ENCODE measurements at places on chromosomes 11 and 22. TPM values are rescaled to one million over a fixed set of nuclear protein-coding genes. Genes with fewer than 3 reads are reported as not detected.
A peak's percentile ranks its signal among the peaks of the same experiment; 100 is the strongest.

The PIWIL4 gene
- total RNA-seq: 0.56 TPM

The C22orf42 gene
- total RNA-seq: not detected

The F2 gene
- not detected for total RNA-seq

DNA sequence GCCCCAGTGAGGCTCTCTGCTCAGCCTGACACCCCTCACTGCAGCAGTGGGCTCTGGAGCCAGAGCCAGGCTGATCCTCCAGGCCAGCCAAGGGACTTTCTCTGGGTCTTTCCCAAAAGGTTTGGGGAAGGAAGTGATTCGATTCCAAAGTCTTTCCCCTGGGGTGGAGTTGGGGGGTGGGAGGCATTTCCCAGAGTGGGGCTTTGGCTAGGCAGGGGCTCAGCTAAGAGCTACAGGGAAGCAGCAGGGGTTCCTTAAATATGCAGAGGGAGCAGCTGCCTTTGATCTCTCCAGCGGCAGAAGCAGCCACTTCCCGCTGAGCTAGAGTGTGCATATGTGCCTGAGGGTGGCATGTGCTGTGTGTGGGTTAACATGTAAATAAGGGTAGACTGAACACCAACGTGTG is 192.9 kb downstream of the INSC start:
- no peak overlapping the region for H3K27ac ChIP-seq
- no peaks in the 10 kb centered on the region for H3K36me3 ChIP-seq
- no peak overlapping the region for H3K4me3 ChIP-seq
- peaks cover 2% of the 10 kb centered on the region for H3K27me3 ChIP-seq

DNA sequence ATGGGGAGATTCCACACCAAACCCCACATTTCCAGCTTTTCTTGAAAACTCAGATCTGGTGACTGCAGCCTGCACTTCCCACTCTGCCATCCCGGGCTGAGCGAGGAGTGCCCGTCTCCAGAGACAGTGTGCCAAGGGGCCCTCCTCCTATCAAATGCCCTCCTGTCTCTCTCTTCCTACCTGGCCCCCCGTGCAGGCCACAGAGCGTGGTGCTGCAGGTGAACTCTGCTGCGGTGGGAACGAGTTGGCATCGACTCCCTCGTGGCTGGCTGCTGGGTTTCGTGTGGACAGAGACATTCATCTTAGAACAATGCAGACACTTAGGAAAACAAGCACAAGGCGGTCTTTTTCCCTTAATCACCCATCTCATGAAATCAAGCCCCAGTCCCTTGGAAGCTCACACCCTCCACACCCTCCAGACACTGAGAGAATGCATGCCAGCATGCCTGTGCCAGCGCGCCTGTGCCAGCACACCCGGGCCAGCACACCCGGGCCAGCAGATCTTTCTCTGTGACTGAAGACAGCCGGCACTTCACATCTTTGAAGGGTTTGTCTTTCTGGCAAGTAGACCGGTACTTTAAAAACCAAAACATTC is 65.0 kb downstream of the PARVB start:
- H3K36me3 ChIP-seq: no peaks in the 10 kb centered on the region
- H3K27me3 ChIP-seq: no peaks in the 10 kb centered on the region
- peaks cover 10% of the 10 kb centered on the region for H3K4me1 ChIP-seq
- DNase-seq: peak; percentile 22
- no peak overlapping the region for H3K27ac ChIP-seq

DNA sequence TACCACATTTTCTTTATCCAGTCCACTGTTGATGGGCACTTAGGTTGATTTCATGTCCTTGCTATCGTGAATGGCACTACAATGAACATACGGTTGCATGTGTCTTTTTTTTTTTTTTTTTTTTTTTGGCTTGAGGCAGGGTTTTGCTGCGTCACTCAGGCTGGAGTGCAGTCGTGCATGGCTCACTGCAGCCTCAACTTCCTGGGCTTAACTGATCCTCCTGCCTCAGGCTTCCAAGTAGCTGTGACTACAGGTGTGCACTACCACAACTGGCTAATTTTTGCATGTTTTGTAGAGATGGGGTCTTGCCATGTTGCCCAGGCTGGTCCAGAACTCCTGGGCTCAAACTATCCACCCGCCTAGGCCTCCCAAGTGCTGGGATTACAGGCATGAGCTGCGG is 1.5 kb upstream of the CCDC90B start:
- H3K4me3 ChIP-seq: no peak overlapping the region
- H3K27ac ChIP-seq: no peak overlapping the region
- no peaks in the 10 kb centered on the region for H3K4me1 ChIP-seq
- H3K36me3 ChIP-seq: no peaks in the 10 kb centered on the region
- H3K27me3 ChIP-seq: no peaks in the 10 kb centered on the region

DNA sequence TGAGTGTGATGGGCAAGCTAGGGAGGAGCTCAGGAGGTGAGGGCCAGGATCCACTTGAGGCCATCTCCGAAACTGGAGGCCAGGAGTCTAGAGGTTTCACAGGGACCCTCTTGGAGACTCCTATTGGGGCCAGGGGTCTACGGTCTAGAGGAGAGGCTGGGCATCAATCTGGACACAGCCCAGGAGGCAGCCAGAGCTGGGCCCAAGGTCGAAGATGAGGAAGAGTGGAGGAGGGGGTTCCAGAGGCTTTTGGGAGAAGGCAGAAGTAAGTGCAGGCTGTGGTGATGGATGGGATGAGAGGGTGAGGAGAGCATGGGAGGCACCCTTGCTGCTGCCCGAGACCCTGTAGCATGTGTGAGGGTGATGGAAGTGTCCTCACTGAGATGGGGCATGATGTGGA is 56.6 kb downstream of the LRRC32 start:
- peaks cover 4% of the 10 kb centered on the region for H3K4me1 ChIP-seq
- H3K27ac ChIP-seq: no peak overlapping the region

- DNase-seq: no peak
- H3K4me1 ChIP-seq: no peaks in the 10 kb centered on the region
- H3K27ac ChIP-seq: no peak overlapping the region
- no peaks in the 10 kb centered on the region for H3K27me3 ChIP-seq
- H3K36me3 ChIP-seq: no peaks in the 10 kb centered on the region
- H3K4me3 ChIP-seq: no peak overlapping the region
Observed at GRCh38 chr22:48085901-48086645, 1323.6 kb downstream of the TBC1D22A start.

GRCh38 chr11:46347637-46348311 is 511 bp downstream of the DGKZ start:
- peaks cover 4% of the 10 kb centered on the region for H3K27me3 ChIP-seq
- no peak for DNase-seq
- H3K4me3 ChIP-seq: peak overlapping the region; percentile 98

- peaks cover 17% of the 10 kb centered on the region for H3K27me3 ChIP-seq
- no peaks in the 10 kb centered on the region for H3K4me1 ChIP-seq
- H3K4me3 ChIP-seq: no peak overlapping the region
Observed at GRCh38 chr11:82811369-82811768, 77.7 kb upstream of the FAM181B start.

DNA sequence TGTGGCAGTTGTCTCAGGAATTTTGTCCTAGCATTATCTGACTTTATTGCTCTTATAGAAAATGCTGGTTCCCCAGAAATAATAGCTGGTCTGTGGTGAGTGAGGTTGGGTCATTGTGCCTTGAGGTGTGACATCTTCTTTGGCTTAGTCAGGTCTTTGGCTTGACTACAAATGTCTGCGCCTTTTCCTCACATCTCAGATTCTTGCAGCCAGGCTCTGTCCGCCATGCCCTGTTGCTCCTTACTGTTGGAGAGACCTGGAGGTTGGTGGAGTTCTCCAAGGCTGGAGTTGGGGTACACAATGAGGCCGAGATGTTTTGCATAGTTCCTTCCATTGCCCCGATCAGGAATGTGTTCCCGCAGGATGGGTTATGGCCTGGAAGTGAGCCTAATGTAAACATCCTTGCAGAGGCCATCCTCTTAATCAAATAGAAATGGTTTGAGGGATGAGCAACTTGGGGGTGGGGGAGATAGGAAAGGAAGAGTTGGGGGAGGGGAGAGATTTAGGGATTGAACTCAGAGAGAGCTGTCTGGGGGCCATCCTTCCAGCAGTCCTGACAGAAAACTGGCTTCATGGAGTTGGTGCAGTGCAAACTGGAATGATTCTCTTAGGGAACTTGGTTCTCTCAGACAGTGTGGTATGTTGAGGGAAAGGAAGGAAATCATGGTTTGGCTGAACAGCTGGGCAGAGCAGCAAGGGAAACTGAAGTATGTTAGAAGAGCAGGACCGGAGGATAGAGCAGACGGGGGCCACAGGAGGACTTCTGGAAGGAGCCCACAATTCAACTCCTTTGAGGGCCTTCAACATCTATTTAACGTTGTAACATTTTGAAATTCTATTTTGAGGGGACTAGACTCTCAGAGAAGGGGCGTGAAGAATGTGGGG is 49.9 kb downstream of the ZBTB16 start:
- H3K4me3 ChIP-seq: no peak overlapping the region
- H3K36me3 ChIP-seq: no peaks in the 10 kb centered on the region
- no peak for DNase-seq
- H3K27me3 ChIP-seq: peaks cover 8% of the 10 kb centered on the region

DNA sequence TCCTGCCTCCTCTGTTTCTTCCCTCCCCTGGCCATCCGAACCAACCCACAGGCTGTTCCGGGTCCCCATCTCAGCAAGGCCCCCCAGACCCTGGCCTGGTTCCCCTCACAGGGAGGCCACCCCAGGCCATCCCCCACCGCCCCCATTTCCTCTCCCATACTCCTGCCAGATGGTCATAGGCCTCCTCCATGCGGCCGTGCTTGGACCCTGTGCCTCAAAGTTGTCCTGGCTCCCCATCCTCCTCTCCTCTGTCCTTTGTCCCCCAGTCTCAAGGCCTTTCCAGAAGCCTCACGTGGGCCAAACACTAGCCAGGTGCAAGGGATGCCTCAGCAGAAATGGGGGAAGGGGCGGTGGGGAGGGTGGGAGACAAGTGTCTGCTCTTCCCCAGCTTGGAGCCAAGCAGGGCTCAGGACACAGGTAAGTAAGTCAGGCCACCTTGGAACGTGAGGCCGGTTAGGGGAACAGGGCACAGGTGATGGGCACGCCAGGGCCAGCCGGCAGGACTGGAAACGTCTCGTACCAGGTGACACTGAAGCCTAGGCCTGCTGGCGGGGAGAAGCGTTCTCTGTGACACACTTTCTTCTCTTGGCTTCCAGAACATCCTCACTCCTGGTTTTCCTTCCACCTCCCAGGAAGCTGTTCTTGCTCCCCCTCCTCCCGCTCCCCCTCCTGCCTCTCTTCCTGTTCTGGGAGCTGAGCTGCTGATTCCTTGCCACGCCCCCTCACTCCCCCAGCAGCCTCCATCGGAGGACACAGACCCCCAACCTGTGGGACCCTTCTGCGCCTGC is 31.5 kb upstream of the SLC22A12 start:
- no peaks in the 10 kb centered on the region for H3K36me3 ChIP-seq
- no peaks in the 10 kb centered on the region for H3K4me1 ChIP-seq
- no peak for DNase-seq
- no peak overlapping the region for H3K27ac ChIP-seq
- no peak overlapping the region for H3K4me3 ChIP-seq

GRCh38 chr11:12330485-12331231 is 46.7 kb upstream of the PARVA start:
- DNase-seq: peak; percentile 7
- H3K36me3 ChIP-seq: no peaks in the 10 kb centered on the region
- H3K27ac ChIP-seq: peak overlapping the region; percentile 5
- peaks cover 4% of the 10 kb centered on the region for H3K4me1 ChIP-seq
- no peaks in the 10 kb centered on the region for H3K27me3 ChIP-seq
- no peak overlapping the region for H3K4me3 ChIP-seq

DNA sequence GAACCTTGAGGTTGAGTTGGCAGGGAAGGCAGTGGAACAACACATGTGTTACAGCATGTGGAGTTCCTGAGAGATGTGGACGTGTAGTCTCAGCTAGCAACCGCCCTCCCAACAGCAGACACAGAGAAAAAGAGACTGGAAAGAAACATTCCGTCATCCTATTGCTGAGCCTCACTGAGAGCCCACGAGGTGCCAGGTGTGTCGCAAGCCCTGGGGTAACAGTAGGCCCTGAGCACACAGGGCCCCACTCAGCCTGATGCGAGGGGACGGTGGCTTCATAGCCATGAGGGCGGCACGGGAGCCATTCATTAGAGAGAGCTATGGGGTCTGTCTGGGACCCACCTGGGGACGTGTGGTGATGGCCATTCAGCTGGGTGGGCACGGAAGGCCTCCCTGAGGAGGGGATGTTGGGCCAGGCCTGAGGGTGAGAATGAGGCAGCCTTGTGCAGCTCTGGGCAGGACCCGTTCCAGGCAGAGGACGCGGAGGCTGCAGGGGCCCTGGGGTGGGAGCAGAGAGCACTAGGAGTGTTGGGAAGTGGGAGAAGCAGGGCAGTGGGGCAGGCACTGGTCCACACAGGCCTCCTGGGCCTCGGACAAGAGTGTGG is 26.2 kb downstream of the MPPED1 start:
- H3K27me3 ChIP-seq: peaks cover 16% of the 10 kb centered on the region
- no peak overlapping the region for H3K4me3 ChIP-seq
- no peak for DNase-seq
- H3K4me1 ChIP-seq: no peaks in the 10 kb centered on the region
- no peaks in the 10 kb centered on the region for H3K36me3 ChIP-seq

DNA sequence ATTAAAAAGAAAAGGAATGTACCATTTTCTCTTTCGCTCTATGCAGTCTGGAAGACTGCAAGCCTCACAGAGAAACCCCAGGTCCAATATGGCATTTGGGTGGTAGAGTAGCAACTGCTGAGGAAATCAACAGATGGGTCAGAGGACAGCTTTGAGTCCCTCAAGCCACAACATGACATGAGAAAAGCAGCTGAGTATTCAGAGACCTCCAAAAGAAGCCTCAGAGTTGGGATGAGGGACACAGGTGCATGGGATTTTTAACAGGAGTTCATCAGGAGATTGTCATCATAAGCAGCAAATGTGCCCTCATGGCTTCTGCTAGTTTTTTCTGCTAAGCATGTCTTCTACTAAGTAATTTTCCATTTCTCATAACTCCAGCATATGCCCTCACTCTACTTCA is 111.6 kb downstream of the BLID start:
- no peak overlapping the region for H3K4me3 ChIP-seq
- H3K27me3 ChIP-seq: no peaks in the 10 kb centered on the region
- no peak overlapping the region for H3K27ac ChIP-seq
- peaks cover 7% of the 10 kb centered on the region for H3K4me1 ChIP-seq
- DNase-seq: no peak

- H3K36me3 ChIP-seq: no peaks in the 10 kb centered on the region
- no peak overlapping the region for H3K4me3 ChIP-seq
- H3K27ac ChIP-seq: no peak overlapping the region
- H3K4me1 ChIP-seq: no peaks in the 10 kb centered on the region
Observed at GRCh38 chr11:33383075-33383919, 126.1 kb downstream of the HIPK3 start.

All from IMR-90 (cell line).